ENCODE measurements at places on chromosomes 2 and 18.

- no peak for DNase-seq
These were observed 57.4 kb downstream of the KCNE4 start for GRCh38 chr2:223109341-223109740.

GRCh38 chr2:241665731-241666440, 20.7 kb downstream of the DTYMK start:
- DNase-seq, result no peak

DNA sequence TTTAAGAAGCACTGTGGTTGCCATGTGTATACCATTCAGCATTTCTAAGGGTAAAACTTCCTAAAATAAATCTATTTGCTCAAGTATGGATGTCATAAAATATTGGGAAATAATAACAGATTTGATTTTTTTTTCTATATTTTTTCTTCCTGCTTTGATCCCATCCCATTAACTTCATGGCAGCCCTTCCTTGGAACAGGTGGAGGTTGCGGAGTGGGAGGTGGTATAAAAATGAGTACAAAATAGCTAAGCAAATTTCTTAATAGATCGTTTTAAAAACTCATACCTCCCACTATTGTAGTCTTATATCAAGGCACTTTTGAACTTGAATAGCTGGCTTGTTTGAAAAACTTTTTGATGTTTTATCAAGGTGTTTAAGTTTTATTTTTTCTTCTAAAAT, 152.1 kb upstream of the KYNU start:
- no peak for DNase-seq

- DNase-seq, result no peak
These were observed 119.2 kb downstream of the ANKRD44 start for GRCh38 chr2:197191177-197191939.

- no peak for DNase-seq
These were observed 4.0 kb downstream of the CLIP4 start for GRCh38 chr2:29119211-29119610.

GRCh38 chr2:134307334-134307733, 53.5 kb downstream of the MGAT5 start:
- DNase-seq, result no peak

DNA sequence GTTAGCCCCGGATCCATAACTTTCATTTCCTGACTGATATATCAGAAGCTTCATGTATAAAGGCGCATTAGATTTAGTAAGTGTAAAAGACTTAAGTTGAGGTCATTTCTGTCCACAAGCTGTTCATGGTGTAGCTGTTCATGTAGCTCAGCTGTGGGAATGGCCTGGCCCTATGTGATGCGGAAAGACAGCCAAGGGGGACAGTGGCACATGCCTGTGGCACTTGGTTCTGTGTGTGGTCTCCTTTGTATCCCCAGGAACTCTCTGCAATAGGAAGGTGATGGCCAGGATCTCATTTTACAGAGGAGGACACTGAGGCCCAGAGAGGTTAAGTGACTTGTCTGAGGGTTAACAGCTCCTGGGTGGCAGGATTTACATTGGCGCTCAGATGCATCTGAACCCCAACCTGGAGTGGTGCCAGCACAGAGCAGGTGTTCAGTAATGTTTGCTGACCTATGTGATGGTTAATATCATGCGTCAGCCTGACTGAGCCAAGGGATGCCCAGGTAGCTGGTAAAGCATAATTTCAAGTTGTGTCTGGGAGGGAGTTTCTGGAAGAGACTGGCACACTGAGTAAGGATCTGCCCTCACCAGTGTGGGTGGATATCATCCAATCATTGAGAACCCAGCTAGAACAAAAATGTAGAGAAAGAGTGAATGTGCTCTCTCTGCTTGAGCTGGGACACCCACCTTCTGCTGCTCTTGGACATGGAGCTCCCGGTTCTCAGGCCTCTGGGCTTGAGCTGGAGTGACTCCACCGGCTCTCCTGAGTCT, 25.4 kb downstream of the HPCAL1 start:
- no peak for DNase-seq

GRCh38 chr2:236922061-236922460, 163.6 kb upstream of the COPS8 start:
- no peak for DNase-seq

- no peak for DNase-seq
These were observed 1.7 kb upstream of the FOSL2 start for GRCh38 chr2:28390746-28391563.

- DNase-seq, result no peak
These were observed 36.9 kb upstream of the SLC14A1 start for GRCh38 chr18:45686891-45687611.

DNA sequence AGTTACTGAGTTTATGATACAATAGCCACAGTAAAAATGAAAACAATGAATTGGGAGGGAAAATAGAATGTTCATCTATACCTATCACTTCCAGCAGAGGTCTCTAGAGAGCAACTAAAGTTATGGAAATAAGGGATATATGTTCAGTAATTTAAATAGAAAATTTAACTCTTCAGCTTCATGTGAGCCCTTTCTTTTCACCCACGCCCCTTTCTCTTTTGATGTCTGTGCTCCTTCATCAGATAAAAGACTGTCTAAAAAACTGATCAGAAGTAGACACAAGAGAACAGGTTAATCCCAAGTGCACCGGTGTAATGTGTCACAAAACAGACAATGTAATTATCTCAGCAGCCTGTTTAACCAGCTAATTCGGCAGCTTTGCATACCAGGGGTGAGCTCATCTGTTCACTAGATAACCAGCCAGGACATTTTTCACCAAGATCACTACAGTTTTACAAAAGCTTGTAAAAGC, 238.5 kb upstream of the ERBB4 start:
- no peak for DNase-seq

- DNase-seq, result no peak
These were observed 20.4 kb upstream of the BCL2 start for GRCh38 chr18:63339920-63340484.

DNA sequence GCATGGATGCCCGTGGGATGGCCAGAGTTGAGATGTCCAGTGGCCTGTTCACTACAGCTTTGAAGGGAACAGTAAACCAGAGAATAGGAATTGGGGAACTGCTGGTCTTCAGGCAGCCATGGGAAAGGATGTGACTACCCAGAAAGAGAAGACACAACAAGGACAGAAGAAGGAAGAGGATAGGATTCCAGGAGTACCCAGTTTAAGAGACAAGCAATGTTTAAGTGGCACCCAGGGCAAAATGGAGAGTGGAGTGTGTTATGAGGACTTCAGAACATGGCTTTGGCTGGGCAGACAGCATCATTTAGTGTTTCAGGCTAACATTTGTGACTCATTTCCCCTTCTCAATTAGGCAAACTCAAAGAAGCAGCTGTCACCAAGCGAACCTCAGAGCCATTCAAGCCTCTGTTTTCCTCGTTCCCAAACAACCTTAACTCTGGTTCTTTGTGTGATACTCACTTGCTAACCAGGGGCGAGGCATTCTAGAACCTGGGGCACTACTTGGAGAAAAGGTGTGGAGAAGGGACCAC, 4.0 kb upstream of the FAM124B start:
- no peak for DNase-seq

DNA sequence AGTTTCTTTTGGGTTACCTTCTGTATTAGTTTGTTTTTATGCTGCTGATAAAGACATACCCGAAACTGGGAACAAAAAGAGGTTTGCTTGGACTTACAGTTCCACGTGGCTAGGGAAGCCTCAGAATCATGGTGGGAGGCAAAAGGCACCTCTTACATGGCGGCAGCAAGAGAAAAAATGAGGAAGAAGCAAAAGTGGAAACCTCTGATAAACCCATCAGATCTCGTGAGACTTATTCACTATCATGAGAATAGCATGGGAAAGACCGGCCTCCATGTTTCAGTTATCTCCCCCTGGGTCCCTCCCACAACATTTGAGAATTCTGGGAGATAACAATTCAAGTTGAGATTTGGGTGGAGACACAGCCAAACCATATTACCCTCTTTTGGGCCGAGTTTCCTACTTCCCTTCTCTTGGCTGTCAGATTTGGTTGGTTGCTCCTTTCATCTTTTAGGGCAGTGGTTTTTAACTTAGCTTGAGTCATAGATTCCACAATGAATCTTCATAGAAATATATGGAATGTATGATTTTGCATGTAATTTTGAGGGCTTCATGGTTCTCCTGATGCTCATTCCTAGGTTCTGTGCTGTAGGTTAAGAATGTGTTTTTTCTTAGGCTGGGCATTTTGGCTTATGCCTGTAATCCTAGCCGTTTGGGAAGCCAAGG, 44.2 kb downstream of the CEP192 start:
- DNase-seq, result no peak

- DNase-seq, result no peak
These were observed 113.8 kb upstream of the RGPD4 start for GRCh38 chr2:107712857-107713256.

- DNase-seq, result no peak
These were observed 75.0 kb upstream of the GATA6 start for GRCh38 chr18:22094358-22094734.

GRCh38 chr2:134773759-134774742, 55.3 kb upstream of the TMEM163 start:
- DNase-seq, result no peak

DNA sequence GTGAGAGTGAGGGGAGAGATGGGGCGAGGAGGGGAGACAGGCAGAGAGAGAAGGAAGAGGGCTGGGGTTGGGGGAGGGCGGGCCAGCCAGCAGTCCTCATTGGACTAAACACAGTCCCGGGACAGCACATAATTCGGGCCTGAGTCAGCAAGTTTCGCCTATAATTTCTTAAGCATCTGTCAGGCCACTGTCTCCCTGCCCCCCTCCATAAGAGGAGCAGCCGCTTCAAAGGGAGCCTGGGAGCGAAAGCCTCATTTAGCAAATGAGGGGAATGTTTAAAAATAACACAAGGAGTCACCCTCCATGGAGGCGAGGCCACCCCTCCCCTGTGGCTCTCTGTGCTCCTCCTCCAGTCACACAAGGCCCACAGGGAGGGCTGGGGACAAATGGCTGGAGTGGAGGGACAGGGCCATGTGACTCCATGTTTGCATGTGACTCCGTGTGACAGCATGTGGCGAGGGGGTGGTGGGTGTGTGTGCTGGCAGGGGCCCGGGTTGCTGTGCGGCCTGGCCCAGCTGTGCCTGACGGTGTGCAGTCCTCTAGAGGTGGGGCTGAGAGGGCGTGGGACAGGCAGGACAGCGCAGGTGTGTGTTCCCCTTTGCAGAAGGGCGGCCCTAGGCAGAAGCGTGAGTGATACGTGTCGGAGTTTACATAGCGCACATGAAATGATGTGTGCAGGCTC, 162.4 kb downstream of the CELF4 start:
- no peak for DNase-seq

GRCh38 chr2:127128445-127128904, 21.5 kb upstream of the BIN1 start:
- DNase-seq, result no peak

DNA sequence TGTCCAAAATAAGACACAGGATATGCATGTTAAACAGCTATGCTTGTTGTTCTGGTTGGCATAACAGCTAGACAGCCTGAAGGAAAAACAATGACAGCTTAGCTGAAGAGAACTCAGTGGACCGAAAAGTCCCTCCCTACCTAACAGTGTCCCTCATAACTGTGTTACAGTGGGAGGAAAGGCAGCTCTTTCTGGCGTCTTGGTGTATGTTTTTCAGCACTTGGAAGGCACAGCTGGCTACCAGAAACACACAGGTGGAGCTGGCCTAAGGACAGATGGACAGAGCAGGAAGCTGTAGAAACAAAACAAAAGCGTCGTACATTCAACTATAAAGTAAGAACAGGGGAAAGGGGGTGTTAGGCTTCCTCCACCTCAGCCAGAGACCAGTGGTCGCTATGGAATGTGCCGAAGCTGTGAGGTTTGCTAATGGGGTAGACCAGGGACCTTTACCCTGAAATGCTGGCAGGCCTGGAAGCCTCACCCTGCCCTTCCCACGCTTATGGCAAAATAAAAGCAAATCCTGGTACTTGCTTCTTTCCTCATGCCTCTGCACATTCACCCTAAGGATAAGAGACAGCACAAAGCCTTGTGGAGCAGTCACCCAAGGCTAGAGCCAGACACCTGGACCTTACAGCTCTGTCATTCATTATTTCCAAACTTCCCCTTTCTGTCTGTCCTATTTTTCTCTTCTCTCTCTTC, 103.5 kb upstream of the TRIB2 start:
- DNase-seq, result no peak

GRCh38 chr18:48725562-48725961, 186.7 kb downstream of the CTIF start:
- no peak for DNase-seq

DNA sequence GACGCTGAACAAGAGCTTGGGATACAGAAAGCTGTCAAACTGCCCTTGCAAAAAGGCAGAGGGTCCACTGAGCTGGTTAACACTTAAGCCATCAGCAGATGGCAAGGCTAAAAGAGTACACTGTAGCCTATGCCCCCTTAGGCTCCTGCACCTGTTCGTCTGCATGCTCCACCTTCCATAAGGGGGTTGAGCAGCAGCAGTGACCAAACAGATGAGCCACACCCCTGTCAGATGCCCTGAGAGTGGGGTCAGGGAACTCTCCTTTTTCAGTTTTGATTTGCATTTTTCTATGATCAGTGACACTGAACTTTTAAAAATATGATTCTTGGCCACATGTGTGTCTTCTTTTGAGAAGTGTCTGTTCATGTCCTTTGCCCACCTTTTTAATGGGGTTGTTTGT, 402.5 kb upstream of the FAM98A start:
- no peak for DNase-seq

- DNase-seq, result no peak
These were observed 148.0 kb upstream of the SLC14A2 start for GRCh38 chr18:45467293-45467692.

DNA sequence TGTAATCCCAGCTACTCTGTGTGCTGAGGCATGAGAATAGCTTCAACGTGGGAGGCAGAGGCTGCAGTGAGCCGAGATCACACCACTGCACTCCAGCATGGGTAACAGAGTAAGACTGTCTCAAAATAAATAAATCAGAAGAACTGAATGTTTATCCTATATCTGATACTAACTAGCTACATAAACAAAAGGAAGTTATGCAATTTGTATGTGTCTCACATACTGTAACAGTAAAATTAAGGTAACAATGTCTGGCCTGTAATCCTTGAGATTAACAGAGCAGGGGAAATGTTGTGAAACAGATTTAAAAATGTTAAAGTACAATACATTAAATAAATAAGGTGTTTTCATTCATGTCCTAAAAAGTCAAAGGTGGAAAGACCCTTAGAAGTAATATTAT, 150.8 kb downstream of the MEMO1 start:
- DNase-seq, result no peak

DNA sequence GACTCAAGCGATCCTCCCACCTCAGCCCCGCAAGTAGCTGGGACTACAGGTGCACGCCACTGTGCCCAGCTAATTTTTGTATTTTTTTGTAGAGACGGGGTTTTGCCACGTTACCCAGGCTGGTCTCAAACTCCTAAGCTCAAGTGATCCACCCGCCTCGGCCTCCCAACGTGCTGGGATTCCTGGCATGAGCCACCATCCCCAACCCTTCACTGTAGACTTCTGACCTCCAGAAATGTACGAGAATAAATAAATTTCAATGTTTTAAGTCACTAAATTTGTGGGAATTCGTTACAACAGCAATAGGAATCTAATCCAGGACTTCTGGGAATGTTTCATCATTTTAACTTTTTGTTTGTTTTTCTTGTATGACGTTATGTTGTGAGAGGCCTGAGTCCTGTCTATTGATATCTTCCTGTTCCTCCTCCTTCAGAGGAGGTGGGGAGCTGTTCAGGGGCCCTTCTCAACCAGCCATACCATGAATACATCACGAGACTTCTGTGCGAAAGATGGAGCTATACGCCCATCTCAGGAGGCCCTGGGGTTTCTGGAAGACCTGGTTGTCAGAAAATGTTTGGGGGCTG, 40.0 kb downstream of the TEX44 start:
- no peak for DNase-seq

- no peak for DNase-seq
These were observed 44.3 kb downstream of the ST3GAL5 start for GRCh38 chr2:85844486-85844885.

- DNase-seq, result no peak
These were observed 20.6 kb upstream of the WIPF1 start for GRCh38 chr2:174618179-174618578.

GRCh38 chr2:151665959-151666358, 68.3 kb downstream of the NEB start:
- no peak for DNase-seq

Measured in stimulated activated CD4-positive, alpha-beta T cell treated with anti-CD3 and anti-CD28 coated beads, TNF-alpha, amount 100 ng/mL, for 48 hours (primary cell).